ENCODE measurements at places on chromosomes 3 and 15.

DNA sequence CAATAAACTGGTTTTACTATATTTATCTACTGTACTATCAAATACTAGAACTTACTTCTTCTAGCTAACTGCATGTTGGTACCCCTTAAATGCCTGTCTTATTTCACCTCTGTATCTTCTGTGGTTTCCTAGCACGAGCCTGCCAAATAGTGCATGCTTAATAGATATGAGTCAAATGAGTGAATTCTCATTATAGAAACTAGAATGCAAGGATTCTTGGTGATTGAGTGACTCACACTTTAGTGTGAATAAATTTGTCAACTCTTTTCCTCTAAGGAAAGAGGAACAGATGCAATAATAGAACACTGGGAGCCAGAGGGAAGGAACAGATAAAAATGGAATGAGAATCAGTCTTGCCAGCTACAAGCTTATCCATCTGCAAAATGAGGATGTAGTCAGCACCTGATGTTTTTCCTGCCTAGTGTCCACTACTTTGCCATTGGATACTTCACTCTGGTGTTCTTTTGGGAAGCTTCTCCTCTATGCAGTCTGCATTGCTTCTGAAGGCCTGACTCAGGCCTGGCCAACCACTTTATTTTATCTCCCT, 189.1 kb upstream of the CADPS start:
- no peak for DNase-seq

- no peak for DNase-seq
These were observed 12.5 kb downstream of the RASA2 start for GRCh38 chr3:141499284-141499683.

DNA sequence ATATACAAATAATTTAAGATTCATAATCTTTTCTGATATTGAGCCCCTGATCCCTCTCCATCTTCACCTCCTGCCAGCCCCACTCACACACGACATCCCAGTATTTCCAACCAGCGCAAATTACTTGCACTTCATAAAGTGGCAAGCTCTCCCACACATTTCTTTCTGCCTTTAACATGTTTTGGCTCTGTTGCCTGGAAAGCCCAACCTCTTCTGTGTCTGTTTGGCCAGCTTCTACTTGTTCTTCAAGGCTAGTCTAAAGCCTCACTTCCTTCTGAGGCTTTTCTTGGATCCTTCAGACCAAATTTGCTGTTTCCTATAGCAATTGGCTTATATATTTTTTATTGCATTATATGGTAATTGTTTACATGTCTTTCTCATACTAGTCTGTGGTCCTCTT, 5.1 kb upstream of the TM6SF1 start:
- no peak for DNase-seq

- no peak for DNase-seq
These were observed 192.5 kb downstream of the P3H2 start for GRCh38 chr3:189927975-189928895.

- DNase-seq, result peak; percentile 14
These were observed 23.0 kb upstream of the ANP32A start for GRCh38 chr15:68843425-68844311.

DNA sequence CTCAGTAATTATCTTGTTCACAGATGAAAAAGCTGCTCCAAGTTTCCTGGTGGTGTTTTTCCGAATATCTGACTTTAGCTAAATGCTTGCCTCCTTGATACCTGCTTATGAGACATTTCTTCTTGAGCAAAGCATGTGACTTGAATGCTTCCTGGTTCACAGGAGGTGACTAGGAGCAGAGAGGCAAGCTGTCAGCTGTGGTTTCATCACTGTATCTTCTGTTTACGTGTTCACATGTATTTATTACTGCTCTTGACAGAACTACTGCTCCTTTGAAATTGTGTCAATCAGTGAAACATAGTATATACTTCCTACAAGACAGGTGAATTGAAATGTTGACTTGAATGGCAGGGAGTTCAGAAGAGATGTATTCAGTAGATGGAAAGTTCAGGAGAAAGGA, 8.9 kb upstream of the SPPL2A start:
- DNase-seq, result peak; percentile 20

GRCh38 chr15:69830876-69831275, 266.8 kb downstream of the TLE3 start:
- no peak for DNase-seq

DNA sequence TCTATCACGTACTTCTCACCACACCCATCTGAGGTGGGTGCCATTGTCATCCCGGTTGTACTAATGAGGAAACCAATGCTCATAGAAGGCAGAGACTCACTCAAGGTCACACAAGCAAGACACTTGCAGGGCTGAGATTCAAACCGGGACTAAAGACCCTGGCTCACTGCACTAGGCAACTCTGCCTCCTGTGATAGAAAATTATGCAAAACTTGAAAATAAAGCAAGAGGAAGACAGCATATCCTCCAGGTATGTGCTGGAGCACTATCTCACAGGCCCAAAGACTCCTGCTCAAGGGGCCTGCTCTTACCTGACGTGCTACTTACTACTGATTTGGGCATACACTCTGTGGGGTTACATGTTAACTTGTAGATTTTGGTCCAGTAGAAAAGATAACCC, 25.6 kb downstream of the ANXA2 start:
- no peak for DNase-seq

DNA sequence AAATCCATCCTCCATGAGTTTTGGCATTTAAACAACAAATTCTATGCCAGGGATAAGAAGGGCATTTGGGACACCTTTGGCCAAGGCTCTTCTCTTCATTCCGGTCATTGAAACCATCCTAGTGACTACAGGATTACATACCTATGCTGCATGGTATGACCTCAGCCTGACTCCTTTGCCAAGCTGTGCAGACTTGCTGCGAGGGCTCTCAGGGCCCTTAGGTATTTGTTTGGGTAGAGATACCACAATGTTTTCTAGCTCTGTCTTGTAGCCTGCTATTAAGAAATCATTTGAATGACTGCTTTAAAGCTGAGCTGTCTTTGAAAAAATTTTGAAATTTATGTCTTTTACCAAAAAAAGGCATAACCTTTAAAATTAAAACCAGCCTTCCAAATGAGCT, 749.8 kb upstream of the SGO1 start:
- DNase-seq, result no peak

DNA sequence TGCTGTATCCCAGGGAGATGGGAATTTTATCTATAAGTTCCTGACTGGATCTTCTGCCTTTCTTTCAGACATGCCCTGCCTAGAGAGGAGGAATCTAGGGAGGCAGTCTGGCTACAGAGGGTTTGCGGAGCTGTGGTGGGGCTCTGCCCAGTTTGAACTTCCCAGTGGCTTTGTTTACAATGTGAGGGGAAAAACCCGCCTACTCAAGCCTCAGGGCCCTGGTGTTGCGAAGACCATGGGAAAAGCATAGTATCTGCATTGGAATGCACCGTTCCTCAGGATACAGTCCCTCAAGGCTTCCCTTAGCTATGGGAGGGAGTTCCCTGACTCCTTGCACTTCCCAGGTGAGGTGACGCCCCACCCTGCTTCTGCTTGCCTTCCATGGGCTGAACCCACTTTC, 168.7 kb downstream of the TMEM108 start:
- DNase-seq, result no peak

DNA sequence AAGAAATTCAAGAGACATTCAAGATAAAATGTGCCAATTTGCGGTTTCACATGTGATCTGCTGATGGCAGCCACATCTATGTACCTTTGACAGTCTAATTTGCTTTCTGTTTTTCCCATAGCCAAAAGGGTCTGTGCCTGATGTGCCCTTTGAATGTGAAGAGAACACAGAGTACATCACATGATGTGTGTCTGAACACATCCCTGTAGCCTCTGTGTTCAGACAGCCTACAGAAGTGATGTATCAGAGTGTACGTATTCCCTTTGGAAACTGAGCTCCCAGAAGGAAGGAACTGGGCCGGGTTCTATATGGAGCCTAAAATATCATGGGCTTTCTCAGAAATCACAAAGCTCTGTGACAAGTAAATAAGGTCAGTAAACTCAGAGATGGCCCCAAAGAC, 52.4 kb downstream of the BOC start:
- DNase-seq, result no peak

GRCh38 chr3:129417326-129417725, 11.1 kb downstream of the EFCAB12 start:
- no peak for DNase-seq
